ENCODE measurements at places on chromosomes 7 and 10.

DNA sequence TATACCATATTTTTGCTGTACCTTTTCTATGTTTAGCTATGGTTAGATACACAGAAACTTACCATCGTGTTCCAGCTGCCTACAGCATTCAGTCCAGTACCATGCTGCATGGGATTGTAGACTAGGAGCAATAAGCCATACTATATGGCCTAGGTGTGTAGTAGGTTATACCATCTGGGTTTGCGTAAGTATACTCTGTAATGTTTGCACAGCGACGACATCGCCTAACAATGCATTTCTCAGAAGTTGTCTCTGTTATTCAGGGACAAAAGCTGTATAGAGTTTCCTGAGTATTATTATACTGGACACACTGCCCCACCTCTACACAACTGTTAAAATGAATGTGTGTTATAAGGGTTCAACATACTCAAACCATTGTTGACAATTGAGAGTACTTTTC, 93.8 kb upstream of the MKI67 start:
- no peak for DNase-seq

GRCh38 chr10:127774766-127775559, 38.0 kb downstream of the FOXI2 start:
- DNase-seq: no peak

DNA sequence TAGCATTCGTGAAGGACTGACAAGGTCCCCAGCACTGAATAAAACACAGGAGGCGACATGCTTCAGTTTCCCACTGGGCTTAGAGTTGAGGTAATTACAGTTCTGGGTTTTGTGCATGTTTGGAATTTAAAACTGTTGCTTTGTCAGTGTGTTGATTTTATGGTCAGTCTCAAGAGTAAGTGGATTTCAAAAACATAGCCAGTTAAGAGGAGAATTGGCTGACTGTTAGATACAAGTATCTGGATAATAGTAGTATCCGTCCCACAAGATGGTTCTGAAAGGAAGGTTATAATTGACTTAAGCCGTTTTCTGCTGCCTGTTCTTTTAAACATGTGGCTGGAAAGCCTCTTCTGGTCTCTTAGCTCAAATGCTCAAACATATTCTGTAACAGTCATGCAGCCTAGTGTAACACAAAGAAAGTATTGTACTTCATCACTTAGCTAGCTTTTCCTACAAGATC, 170.9 kb downstream of the POLR1F start:
- no peak for DNase-seq

DNA sequence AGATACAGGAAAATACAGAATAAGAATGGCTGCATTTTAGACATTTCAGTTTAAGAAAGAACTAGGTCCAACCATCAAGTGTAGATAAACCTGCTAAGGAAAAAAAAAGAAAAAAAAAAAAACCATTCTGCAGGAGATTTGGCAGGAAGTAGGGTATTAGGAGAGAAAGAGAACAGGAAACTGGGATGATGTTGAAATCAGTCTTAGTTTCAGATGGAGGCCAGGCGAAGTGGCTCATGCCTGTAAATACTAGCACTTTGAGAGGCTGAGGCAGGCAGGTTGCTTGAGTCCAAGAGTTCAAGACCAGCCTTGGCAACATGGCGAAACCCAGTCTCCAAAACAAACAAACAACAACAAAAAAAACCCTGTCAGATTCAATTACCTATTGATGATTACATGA, 120.2 kb downstream of the RAB11FIP2 start:
- no peak for DNase-seq

DNA sequence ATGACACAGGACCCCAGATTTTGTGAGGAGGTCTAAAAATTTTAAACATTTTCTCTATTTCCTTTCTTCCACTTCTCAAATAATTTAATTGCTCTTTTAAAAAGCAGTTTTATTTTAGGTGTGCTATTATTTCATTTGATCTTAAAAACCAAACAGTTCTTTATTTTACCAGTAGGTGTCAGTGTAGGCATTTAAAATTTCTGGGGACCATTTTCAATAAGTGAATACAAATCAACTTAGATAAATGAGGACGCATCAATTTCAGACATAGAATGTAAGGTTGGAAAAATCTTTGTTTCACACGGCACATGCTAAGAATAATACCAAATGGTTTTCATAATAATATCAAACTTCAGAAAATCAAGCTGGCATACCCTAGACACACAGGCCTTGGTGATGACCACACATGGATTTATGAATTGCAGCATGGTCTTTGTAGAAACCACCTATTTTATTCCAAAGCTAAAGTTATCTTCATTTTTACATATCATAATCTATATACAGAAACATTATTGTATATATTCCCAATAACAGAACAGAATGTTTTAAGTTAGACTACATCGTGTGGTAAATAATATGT, 127.6 kb upstream of the SLC26A5 start:
- peak; percentile 8 for DNase-seq

DNA sequence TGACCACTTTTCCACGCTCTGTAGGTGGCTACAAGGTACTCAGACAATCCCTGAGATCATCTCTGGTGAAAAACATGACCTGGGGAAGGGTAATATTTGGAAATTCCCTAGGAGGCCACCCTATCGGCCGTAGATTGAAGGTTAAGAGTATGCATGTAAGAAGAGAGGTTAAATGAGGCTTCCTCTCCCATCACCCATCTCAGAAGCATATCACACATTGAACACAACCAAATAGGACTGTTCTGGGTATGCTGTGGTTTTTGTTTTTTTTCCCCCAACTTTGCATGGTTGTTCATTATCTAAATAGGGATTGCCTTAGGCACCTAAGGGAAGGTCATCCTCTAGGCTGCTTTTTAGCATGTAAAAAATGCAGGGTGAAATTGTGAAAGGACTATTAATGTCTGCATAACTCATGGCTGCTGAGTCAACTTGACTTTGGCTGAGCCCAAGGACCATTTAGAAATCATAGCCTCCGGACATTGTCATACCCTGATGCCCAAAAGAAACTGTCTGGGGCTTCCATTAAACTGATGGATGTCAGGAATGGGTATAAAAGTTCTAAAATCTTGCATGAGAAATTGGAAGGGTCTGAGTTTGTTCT, 24.7 kb upstream of the ST8SIA6 start:
- no peak for DNase-seq

DNA sequence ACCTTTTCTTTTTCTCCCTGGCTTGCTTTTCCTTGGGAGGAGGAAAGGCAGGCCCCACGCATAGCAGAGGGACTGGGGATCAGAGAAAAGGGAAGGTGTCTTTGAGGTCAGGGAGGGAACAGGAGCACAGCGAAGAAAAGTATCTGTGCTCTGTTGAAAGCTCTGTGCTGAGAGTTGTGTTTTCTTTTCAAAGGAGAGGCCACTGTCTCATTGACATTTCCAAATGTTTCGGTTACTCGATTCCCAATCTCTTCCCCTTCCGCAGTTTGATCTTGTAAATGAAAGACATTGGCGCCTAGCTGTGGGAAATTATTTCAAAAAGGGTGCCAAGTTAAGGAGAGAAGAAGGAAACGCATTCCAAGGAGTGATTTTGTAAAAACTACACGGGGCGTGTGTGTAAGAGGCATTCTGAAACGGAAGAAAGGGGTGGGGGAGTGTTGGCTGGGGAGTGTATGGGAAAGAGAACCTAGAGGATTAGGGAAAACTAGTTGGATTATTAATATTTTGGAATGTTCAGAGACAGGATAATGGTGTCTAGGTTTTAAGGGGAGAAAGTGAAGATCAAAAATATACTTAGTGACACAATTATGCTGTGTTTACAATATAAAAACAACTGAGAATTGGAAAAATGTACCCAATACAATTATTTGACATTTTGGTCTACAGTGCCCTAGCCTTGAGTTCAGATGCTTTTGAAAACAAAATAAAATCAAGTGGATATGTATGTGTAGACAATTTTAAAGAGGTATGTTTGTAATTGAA, 708 bp downstream of the KLHDC10 start:
- DNase-seq: no peak

DNA sequence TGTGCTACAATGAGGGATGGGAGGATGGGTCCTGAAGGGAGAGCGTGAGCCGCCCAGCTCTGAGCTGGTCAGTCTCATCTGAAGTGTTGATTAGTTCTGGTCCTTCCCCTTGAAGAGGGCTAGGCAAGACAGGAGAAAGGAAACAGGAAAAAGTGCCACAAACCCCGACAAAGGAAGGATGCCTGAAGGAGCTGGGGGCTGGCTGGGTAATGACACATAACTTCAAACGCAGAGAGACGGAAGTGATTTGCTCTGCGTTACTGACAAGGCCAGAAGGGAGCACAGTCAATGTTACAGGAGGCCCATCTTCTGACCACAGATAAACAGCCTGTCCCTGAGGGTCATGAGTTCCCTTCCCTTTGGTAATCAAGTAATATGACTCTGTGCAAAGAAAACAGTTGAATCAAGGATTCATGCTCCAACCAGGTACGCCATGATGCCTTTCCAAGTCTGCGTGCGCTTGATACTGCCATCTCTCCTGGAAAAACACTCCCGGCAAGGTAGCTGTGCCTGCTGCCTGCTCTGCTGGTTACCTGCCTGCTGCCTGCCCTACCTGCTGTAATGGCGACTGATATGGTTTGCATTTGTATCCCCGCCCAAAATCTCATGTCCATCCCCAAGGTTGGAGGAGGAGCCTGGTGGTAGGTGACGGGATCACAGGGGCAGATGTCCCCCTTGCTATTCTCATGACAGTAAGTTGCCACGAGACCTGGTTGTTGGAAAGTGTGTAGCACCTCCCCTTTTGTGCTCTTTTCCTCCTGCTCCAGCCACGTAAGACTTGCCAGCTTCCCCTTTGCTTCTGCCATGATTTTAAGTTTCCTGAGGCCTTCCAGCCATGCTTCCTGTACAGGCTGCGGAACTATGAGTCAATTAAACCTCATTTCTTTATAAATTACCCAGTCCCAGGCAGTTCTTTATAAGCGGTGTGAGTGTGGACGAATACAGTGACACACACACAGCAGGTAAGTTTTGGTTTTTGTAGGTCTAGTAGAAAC, 57.9 kb downstream of the GRB10 start:
- DNase-seq: no peak

DNA sequence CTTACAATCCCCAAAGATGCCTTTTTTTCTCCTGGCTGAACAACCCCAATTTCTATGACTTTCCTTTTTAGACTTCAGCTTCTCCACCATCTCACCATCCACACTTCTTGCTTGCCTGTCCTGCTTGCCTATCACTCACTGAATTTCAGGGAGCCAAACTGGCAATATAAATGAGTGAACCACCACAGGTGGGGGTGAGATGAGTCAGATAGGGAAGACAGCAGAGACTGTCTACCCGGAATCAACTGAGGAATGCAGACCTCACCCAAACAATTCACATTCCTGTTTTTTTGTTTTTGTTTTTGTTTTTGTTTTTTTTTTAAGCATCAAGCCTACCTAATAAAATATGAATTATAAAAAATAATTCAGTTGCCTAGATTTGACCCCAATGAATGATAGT, 273.8 kb downstream of the NRG3 start:
- DNase-seq: no peak

DNA sequence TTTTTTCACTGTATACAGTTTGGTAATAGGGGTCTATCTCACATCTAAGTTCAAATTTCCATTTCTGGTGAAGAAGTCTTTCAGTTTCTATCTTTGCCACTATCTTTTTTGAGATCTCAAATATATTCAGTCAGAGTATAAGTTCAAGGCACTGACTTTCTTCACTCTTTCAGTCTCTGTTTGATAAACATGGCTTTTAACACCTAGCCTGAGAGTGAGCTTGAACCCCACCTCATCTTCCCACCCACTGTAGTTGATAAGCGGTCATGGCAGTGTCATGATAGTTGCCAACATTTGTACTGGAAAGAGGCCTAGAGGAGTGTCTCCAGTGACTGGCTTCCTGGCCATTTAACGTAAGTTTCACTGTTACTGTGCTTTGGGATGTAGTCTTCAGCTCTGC, 41.2 kb upstream of the AGR3 start:
- DNase-seq: no peak

GRCh38 chr10:2744547-2745200, 322.7 kb upstream of the PFKP start:
- DNase-seq: no peak

DNA sequence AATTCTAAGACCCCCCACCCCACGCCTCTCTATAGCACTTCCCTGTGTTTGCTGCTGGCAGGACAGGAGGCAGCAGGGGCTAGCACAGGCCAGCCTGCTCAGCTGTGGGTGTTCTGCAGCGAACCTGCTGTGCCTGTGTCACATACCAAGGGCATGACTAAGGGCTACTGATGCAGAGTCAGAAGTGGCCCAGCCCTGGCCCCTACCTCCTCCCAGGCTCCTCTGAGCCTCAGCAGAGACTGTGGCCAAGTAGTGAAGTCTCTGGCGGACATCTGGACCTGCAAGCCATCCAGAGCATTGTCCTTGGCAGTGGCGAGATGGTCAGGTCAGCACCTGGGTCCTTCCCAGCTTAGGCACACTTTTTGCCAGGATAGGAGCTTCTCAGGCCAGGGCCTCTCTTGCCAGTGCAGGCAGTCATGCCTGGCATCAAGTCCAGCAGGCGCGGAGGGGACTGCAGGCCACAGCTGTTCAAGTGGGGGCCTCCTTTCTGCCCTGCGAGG, 116.3 kb upstream of the RET start:
- DNase-seq: no peak

DNA sequence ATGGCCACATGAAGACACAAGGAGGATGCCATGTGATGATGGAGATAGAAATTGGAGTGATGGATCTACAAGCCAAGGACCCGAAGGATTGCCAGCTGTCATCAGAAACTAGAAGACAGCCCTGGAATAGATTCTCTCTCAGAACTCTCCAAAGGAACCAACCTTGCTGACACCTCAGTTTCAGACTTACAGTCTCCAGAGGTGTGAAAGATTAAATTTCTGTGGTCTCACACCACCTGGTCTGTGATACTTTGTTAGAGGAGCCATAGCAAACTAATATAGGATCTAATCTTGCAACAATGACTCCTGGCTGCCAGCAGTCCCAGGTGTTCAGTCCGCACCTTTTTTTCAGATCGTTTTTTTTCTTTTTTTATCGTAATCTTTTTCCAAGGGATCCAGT, 647.3 kb upstream of the GHITM start:
- DNase-seq: no peak

GRCh38 chr10:1874533-1874932, 137.2 kb upstream of the ADARB2 start:
- DNase-seq: no peak

DNA sequence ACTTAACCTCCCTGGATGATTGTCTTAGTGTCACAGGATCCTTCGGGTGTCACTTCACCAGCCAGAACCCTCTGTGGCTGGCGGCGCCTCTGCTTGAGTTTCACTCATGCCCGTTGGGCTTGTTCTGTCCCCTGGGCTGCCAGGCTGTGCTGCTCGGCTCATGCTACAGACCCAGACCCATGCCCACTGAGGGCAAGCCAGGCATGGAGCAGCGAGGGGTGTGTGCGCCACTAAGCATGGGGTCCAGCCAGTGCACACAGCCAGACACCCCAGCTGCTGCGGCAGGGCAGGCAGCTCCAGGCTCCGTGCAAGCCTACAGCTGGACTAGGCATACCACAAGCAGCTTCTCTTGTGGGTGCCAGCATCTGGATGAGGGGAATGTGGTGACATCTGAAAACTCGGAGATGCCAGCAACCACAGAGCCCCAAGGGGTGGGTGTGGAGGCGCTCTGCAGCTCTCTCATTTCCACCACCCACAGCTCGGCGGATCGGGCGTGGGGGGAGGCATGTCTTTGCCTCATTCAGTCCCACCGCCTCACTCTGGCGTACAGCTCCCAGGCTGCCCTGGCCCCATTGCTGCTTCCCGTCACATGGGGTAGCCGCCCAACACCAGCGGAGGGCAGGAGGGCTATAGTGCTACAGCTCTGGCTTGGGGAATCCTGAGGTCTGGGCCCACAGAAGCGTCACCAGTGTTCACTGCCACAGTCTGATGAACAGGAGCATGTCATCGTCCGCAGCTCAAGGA, 269.6 kb upstream of the LRGUK start:
- DNase-seq: no peak

- no peak for DNase-seq
These were observed 21.1 kb upstream of the BPGM start for GRCh38 chr7:134625550-134625949.

GRCh38 chr7:13111230-13111629, 423.8 kb downstream of the ARL4A start:
- DNase-seq: no peak

All from central memory CD4-positive, alpha-beta T cell (primary cell).